ENCODE measurements at places on chromosomes 11 and 22.

GRCh38 chr22:47810505-47811500 lies 1048.4 kb downstream of the TBC1D22A start:
- no peak for DNase-seq

DNA sequence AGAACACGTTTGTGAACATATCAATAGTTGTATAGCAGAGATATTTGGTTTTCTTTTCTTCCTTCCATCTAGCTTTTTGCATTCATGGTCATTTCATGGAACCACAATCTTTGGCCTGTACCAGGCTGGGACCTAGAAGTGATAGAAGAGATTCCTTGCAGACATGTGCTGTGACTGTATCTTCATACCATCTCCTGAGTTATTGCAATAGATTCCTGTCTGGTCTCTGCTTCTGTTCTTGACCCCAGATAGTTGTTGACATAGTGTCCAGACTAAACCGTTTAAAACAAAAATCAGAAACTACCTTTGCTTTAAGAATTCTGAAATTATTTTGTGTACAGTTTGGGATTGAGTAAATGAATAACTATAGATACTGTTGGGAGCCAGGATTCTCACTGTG lies 16.8 kb downstream of the PANX1 start:
- DNase-seq: no peak

- no peak for DNase-seq
Observed at GRCh38 chr11:20626279-20626678, 26.9 kb downstream of the SLC6A5 start.

GRCh38 chr11:34366522-34366921 lies 8.7 kb upstream of the ABTB2 start:
- peak; percentile 16 for DNase-seq

GRCh38 chr22:24989135-24989534 lies 36.6 kb downstream of the KIAA1671 start:
- DNase-seq: no peak

DNA sequence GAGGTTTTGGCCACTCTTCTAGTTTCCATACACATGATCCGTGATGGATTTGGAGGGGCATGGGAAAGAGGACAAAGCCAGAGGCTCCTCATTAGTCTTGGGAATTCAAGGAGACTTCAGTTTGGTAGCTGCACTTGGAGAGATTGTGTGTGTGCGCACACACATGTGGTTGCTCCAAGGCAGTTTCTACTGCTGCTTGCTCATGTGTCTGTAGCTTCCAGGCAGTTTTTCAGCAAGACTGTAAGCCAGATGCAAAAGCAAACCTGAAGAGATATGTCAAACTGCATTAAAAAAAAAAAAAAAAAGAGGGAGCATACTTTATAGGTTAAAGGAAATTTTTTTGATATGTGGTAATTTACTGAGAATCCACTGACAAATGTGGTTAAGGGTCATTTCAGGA lies 95.7 kb downstream of the OSBP2 start:
- no peak for DNase-seq

GRCh38 chr11:113308601-113309000 lies 5.8 kb upstream of the TTC12 start:
- DNase-seq: no peak

- no peak for DNase-seq
Observed at GRCh38 chr11:96014217-96014616, 90.3 kb upstream of the MTMR2 start.
